ENCODE measurements at places on chromosomes 4 and X. TPM values are rescaled to one million over a fixed set of nuclear protein-coding genes. Genes with fewer than 3 reads are reported as not detected.

GRCh38 chrX:42195506-42195905 lies 272.2 kb upstream of the CASK start:
- DNase-seq, result no peak

DNA sequence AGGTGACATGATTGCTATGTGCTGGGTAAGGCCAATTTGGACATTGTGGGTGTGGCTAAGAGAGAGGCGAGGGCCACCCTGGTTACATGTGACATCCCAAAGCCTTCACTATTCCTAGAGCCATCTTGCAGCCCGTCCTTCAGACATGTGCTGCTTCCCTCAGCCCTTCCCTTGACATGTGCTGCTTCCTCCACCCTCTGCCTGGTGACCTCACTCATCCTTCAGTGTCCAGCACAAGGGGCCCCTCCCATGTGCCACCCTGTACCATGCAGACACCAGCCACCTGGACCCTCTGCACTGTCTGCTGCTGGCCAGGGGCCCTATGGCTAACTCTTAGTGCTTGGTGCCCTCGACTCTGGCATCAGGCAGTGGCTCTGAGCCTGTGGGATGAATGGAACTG lies 27.4 kb downstream of the ADRA2C start:
- no peak for DNase-seq

Gene MAGEA4
- not detected for total RNA-seq

DNA sequence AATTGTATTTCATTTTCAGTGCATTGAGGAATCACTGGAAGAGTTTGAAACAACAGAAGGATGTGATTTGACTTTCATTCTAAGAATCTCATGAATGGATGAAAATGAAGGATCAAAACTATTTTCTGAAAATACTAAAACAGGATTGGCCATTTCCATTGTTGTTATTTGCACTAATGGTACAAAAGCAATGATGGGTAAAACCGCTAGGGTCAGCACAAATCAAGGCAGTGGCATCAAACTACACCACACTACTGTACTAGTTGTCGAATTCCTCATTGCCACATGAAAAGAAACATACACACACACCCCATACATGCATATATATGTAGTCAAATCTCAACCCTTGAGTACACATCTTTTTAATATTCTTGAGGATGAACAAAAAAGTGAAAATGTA lies 24.7 kb upstream of the CENPVL3 start:
- no peak for DNase-seq
